ENCODE measurements at places on chromosomes 11 and 22.
A peak's percentile ranks its signal among the peaks of the same experiment; 100 is the strongest.

GRCh38 chr11:107446822-107447431 lies 10.7 kb downstream of the CWF19L2 start:
- DNase-seq = no peak

GRCh38 chr11:104246590-104246989 lies 82.6 kb upstream of the PDGFD start:
- no peak for DNase-seq

GRCh38 chr11:111736181-111736590 lies 30.0 kb downstream of the PPP2R1B start:
- no peak for DNase-seq

DNA sequence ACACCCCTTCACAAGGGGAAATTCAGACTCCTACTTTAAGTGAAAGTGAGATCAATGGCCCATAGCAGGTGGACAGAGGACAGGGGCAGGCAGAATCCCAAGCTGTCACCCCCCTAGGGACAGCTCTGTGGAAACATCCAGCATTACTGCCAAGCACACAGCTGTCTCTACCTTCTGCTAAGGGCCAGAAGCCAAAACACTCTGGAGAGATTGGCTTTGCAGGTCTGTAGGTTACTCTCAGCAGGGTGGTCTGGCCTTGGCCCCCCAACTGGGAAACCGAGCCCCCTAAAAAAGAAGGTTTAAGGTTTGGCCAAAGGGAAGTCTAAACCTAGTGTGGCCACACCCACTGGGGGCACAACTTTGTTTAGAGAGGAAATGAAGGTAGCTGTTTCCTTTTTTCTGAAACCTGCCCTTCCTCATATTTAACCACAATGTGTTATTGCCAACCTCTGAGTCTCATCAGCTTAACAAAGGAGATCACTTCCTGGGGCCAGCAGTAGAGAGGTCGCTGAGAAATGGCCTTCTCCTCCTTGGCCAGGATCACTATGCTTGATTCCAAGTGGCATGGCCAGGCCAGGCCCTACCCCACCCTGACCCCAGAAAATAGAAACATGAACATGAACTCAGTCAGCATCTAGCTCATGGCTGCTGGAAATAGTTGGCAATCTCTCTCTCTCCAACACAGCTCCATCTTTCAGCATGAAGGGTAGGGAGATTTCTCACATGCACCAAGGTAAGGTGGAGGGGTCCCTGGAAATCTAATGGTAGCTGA lies 25.9 kb upstream of the SCARF2 start:
- DNase-seq = peak; percentile 34

- DNase-seq = no peak
Measured at GRCh38 chr22:41840216-41840615, 7.3 kb downstream of the SREBF2 start.
